ENCODE measurements at places on chromosomes 7 and 10.

- DNase-seq: no peak
Observed at GRCh38 chr7:101555269-101555920, 73.7 kb downstream of the MYL10 start.

GRCh38 chr10:110643653-110644597, at the start of gene RBM20:
Gene RBM20, plus strand, starts transcription at chr10:110644336. Its CDS starts 119 bp downstream, at chr10:110644455.
- peak; percentile 34 for DNase-seq

DNA sequence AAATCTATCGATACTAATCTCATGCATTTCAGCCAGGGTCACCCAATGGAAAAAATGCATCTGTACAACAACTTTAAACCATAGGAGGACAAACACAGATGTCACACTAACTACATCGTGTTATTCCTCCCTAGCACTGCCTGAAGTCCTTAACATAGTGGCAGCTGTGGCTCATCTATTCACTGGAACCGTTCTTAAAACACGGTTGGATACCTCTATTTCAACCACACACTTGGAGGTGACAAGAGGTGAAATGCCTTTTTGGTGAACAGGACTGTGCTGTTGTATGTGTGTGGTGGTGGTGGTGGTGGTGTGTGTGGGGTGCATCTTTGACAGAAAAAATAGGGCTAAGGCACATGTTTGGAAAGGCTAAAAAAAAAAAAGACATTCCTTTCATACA, 93.1 kb downstream of the NRP1 start:
- no peak for DNase-seq

- no peak for DNase-seq
Observed at GRCh38 chr10:101241840-101242707, 12.8 kb upstream of the LBX1 start.

GRCh38 chr7:95859429-95859828, 87.1 kb downstream of the DYNC1I1 start:
- DNase-seq: no peak

DNA sequence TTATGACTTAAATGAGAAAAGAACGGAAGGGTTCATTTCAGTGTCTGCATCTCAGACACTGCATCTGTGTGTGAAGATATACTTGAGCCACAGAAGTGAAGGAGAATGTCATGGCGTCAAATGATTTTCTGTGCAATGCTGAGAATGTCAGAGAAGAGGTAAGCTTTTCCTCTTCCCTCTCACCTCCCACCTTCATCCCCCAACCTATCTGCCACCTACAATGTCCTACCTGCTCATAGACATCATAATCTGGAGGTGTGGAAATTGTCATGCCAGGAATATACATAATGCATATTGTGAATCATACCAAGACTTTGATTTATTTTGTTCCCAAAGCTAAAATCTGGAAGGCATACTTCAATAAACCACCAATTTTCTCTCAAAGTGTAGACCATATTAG, 53.7 kb downstream of the CTTNBP2 start:
- no peak for DNase-seq

DNA sequence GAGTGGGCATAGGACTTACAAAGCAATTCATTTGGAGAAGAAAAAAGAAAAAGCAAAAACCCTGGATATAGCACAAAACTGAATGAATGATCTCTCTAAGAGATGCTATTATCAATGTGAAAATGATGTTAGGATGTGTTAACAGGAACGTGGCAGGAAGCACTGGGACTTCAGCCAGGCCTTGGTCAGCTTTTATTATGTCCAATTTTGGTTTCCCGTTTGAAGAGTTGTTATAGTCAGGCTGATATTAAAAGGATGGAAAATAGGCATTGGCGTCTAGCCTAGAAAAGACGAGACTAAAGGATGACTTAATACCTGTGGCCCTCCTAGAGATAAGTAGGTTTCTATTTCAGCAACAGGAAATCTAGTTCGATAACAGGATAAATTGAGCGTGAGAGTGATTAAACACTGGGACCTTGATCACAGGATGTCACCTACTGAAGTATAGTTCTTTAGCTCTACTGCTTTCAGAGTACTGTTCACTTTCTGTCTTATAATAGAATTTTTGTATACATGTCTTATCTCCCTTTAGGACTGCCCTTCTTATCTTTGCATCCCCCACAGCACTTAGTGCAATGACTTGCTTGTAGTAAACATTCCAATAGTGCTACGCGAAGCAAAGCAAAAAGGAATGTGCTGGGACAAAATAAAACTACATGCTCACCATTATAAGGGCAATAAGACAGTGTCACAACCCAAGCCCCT, 99.8 kb upstream of the AGBL3 start:
- no peak for DNase-seq

Data from activated naive CD8-positive, alpha-beta T cell treated with anti-CD3 and anti-CD28 coated beads for 36 hours (primary cell).